ENCODE measurements at places on chromosomes 1 and 21.
A peak's percentile ranks its signal among the peaks of the same experiment; 100 is the strongest.

GRCh38 chr1:5934058-5934884 is 58.0 kb downstream of the NPHP4 start:
- DNase-seq, result no peak

DNA sequence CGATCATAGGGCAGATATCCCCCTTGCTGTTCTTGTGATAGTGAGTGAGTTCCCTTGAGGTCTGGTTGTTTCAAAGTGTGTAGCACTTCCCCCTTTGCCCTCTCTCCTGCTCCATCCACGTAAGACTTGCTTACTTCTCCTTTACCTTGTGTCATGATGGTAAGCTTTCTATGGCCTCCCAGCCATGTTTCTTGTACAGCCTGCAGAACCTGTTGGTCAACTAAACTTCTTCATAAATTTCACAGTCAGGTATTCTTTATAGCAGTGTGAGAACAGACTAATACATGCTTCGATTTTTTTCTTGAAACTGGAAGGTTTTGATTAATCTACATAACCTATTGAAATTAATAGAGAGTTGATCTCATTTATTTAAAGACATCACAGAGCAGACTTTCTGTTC is 302.5 kb upstream of the PBX1 start:
- DNase-seq, result no peak

GRCh38 chr1:228415221-228415620 is 1.4 kb downstream of the TRIM17 start:
- no peak for DNase-seq

- peak; percentile 81 for DNase-seq
Observed at GRCh38 chr1:160098852-160099561, 588 bp upstream of the IGSF8 start.

DNA sequence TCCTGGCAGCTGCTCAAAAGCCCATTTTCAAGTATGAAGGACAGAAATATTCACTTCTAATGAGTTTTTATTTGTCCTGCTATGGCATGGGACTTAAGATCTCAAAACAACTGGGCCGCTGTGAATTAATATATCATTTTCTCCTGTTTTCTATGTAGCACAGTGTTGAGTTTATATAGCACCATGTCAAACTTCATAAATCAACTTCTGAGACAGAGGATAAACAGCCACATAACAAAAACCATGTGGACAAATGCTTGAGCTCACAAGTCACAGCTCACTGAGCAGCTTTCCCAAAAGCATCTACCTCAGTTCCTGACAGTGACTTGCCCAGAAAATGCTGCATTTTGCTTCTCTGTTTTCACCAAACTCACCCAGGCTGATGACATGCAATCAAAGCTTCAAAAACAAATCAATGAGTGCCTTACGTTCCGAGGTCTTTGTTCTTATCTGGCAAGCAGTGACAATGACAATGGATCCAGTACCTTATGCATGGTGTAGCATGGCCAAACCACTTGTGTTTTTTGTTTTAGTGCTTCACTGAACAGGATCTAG is 722.6 kb downstream of the LRRIQ3 start:
- DNase-seq, result no peak

All from smooth muscle cell of the brain vasculature (primary cell).